ENCODE measurements at places on chromosomes 5 and 9.

DNA sequence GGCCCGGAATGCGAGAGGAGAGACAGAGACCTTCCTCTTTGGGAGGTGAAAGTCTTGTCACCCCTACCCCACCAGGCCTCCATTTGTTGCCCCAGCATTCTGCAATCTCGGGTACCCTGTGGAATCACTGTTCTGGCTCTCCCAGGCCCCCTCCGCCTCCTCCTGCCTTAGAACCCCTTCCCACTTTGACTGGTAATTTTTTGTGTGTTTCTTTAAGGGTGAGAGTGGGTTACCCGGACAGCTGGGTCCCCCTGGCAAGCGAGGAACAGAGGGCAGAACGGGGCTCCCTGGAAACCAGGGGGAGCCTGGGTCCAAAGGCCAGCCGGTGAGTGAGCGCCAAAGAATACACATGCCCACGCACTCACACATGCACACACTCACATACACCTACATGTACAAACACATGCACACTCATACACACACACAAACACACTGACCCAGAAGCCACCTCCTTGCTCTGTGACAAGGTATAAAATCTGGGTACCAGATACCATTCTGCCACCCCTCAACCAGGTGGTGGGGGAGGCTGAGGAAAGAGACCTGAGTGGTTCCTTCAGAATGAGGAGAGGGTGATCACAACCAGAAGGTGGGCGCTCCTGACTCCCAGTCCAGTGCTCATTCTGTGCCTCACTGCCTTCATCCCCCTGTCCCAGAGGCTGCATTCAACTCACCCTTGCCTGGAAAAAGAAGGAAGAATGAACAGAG lies 30.9 kb upstream of the ORM1 start:
- no peak for DNase-seq

DNA sequence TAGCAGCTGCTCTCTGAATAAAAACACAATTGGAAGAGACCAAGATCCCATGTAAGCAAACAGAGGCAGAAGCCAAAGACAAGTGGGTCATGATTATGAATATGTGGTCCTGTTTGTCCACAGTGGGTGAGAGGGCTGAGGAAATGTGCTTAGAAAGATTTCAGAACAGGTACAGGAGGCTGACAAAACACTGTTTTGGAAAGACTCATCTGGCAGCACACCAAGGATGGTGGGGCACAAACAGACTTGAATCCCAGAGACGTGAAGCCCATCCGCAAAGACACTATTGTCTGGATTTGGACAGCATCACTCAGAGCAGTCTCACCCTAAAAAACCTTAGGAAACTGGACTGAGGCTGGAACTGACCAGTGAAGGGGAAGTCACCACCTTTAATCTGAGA lies 85.0 kb downstream of the ADRB2 start:
- DNase-seq: no peak

DNA sequence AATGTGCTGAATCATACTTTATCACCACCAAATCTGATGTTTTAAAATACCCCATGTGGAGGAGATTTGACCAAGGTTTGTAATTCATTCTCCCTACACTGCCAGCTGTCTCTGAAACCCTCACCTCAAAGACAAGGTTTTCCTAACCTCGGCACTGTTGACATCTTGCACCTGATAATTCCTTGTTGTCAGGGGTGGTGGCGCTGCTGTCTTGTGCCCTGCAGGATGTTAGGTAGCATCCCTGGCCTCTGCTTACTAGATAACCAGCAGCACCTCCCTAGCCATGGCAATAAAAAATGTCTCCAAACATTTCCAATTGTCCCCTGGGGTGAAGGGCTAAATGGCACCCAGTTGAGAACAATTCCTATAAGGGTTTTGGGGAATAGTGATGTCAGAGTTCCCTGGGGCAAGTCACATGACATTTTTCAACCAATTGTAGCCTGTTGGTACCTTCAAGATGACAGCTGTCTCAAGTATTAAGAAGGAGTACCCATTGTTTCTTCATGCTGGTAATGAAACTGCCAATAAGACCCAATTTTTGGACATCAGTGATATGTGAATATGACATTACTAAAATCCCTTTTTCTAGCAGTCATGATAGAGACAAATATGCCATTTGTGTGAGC lies 160.6 kb upstream of the PLCXD3 start:
- no peak for DNase-seq

DNA sequence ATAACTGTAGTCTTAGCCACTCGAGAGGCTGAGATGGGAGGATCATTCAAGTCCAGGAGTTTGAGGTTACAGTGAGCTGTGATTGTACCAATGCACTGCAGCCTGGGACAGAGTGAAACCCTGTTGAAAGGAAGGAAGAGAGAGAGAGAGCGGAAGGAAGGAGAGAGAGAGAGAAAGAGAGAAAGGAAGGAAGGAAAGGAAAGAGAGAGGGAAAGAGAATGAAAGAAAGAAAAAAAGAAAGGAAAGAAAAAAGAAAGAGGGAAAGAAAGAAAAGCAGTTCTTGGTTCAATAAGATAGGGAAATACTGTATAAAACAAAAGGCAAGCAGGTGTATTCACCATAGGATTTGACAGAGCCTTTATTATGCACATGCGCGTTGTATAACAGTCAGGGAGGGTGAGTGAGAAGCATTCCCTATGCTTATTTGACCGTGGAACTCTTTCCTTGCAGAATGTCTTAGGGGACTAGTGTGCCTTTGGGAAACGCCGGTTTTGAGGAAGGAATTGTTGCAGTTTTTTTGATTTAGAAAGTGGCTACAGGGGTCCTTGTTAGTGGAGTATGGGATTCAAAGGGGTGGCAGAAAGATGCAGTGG lies 42.0 kb downstream of the GSN start:
- no peak for DNase-seq

DNA sequence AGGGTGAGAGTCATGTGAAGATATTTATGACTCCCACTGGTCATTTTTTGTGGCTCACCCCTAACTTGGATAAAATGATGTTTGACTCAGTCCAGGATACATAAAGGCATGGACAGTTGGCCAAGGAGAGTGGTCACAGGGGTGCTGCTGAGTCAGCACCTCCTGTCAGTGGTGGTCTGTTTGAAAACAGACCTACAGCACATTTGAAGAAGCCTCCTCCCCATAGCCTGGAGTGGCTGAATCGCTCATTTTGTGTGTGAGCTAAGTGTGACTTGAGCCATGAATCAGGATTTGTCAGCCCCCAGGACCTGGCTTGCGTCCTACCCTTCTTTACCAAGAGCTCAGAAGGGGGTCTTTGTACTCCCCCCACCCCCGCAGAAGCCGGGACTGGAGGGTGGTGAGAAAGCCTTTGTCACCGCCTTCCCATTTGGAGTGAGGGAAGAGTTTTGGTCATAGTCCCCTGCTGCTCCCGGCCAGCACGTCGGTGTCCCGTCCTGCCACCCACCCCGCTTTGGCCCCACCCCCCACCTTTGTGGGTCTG lies 35.6 kb downstream of the TRIO start:
- DNase-seq: no peak

DNA sequence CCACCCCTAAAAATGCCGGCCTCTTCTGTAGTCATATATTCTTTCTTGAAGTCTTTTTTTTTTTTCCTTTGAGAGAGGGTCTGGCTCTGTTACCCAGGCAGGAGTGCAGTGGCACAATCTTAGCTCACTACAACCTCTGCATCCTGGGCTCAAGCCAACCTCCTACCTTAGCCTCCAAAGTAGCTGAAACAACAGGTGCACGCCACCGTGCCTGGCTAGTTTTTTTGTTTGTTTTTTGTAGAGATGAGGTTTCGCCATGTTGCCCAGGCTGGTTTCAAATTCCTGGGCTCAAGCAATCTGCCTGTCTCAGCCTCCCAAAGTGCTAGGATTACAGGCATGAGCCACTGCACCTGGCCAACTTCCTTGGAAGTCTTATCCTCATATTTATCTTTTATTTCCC lies 19.1 kb downstream of the SREK1IP1 start:
- no peak for DNase-seq

GRCh38 chr9:116873491-116873890 lies 186.4 kb downstream of the TRIM32 start:
- no peak for DNase-seq

GRCh38 chr9:27717991-27718390 lies 144.7 kb upstream of the C9orf72 start:
- DNase-seq: no peak

DNA sequence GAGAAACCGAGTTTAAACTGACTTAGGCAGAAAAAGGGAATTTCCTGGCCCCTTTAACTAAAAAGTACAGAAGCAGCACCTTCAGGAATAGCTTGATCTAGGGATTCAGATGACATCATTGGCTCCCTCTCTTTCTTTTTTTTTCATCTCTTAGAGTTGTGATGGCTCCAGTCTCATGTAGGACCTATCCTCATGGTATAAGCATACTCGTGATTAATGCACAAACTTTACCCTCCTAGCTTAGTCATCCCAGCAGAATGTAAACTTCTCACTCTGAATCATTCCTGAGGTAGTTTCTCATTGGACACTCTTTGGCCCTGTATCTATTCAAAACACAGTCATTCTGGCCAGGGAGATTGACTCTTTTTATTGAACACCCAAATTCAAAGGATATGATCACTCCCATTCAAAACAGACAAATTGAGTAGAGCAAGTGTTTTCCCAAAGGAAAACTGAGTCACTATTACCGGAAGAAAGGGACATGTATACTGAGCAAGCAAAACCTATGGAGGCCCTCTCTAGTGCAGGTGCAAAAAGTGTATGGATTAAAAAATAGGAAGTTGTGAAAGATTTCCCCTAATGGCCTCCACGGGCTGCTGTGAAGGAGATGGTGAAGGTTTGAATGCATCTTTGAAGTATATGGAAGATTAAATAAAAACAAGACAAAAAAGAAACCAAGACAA lies 27.6 kb upstream of the SMIM23 start:
- no peak for DNase-seq

DNA sequence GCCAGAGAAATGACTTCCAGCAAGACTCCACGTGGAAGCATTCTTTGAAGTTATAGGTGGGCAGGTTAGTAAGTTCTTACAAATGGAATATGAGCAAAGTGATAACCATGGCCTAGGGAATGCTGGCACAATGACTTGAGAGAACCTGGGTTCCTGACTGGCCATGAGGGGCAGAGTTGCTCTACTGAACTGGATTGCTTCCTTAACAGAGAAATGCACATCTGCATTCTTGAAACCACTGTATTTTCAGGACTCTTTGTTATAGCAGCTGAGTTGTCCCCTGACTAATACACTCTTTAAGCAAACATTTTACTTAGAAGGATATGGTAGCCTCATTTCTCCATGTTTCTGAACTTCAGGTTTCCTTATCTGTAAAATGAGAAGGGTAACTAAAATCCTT lies 108.3 kb upstream of the GNA14 start:
- DNase-seq: no peak

- DNase-seq: no peak
These were observed 102.4 kb downstream of the UBE2R2 start for GRCh38 chr9:33919276-33919897.

GRCh38 chr5:91072881-91073280 lies 310.2 kb downstream of the ARRDC3 start:
- DNase-seq: no peak

- no peak for DNase-seq
These were observed 98.2 kb downstream of the RORB start for GRCh38 chr9:74595286-74595685.

GRCh38 chr9:127178686-127179632 lies 56.5 kb upstream of the ANGPTL2 start:
- DNase-seq: no peak

DNA sequence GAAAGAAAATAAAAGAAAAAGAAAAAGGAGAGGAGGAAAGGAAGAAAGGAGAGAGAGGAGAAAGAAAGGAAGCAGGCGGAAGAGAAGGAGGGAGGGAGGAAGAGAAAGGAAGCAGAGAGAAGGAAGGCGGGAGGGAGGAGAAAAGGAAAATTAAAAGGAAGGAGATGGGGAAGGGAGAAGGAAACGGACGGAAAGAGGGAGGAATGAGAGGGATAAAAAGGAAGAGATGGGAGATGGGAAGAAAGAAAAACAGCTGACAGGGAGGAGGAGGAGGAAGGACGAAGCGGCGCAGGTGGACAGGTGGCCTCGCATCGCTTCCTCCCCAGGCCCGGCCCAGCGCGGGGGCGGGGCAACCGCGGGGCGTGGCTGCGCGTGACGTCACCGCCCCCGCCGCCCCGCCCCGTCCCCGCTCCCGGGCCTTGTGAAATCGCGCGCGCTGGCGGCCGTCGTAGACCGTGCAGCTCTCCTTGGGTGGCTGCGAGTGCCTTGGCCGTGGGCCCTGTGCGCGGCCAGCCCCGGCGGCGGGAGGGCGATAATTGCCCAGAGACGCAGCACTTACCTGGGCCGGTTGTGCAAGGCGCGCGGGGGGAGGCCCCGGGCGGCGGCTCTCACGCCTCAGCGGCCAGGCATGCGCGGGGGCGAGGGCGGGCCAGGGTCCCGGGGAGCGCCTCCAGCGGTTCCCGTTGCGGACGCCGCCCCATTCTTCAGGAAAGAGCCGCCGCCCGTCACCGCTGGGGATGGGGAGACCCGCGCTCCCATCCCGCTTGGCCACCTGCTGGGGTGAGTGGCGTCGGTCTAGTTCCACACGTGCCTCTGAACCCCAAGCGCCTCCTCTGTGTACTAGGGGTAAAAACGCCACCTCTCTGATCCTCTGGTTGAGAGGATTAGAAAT lies 49.6 kb upstream of the FOXE1 start:
- peak; percentile 46 for DNase-seq

GRCh38 chr5:162163663-162164062 lies 96.1 kb downstream of the GABRG2 start:
- no peak for DNase-seq

DNA sequence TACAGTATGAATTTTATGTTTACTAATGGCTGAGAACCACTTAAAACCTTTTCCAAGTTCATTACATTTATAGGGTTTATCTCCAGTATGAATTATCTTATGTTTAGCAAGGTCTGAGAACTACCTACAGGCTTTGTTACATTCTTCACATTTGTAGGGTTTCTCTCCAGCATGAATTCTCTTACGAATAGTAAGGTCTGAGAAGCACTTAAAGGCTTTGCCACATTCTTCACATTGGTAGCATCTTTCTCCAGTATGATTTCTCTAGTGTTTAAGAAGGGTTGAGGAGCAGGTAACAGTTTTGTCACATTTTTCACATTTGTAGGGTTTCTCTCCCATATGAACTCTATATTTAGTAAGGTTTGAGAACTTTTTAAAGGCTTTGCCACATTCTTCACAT lies 1127.4 kb downstream of the EFNA5 start:
- no peak for DNase-seq

DNA sequence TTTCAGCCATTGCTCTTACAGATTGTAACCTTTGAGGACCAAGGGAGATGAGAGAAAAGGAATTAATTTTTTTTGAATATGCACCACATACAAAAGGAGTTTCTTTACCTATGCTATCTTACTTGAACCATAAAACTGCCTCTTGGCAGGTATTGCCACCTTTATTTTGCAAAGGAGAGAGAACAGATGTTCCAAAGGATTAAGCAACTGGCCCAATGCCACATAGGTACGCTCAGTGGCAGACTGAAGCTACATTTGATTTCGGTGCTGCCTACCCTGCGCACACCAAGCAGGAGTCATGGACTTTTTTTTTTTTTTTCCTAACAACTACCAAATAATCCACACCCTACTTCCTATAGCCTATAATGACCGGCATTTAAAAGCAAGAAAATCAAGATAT lies 43.1 kb downstream of the SAXO1 start:
- DNase-seq: no peak

GRCh38 chr9:74404620-74405019 lies 92.5 kb upstream of the RORB start:
- DNase-seq: no peak

All from nucleus accumbens (tissue), 56 donors.